Left renal cortex interstitium (tissue), 4 donors: ENCODE measurements at places on chromosomes 11 and 22. TPM values are rescaled to one million over a fixed set of nuclear protein-coding genes. Genes with fewer than 3 reads are reported as not detected.

GRCh38 chr11:101974771-101975170, 58.4 kb upstream of the ANGPTL5 start:
- DNase-seq = no peak

DNA sequence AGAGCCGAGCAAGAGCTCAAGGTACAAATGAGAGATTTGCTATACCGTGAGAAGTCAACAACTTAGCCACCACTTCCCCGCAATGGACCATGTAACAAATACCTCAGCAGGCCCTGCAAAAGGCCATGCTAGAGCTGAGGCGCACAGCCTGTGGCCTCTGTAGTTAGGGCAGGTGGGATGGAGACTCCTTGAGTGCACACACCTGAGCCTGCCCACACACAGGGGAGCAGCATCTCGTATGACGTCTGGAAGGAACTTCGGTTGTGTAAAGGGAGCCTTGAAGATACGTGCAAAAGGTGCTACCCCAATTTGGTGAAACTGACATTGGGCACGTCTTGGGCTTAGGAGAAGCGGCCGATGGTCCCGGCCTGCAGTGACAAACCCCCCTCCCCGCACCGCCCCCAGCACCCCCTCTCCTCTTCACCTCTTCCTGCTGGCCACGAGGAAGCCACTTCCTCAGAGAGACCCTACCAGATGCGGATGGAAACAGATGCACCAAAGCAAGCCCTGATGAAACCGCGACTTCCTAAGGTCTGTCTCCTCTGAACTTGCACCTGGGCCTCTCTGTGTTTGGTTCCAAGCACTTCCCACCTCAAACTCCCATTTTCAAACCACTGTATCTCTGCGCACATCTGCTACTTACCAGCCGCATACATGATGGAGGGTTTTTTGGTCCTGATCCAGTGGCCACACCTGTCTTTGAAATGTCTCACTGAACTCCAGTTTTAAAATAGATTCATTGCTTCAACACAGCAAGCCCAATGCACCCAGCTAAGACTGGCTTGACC, 10.6 kb downstream of the CDPF1 start:
- DNase-seq = no peak

DNA sequence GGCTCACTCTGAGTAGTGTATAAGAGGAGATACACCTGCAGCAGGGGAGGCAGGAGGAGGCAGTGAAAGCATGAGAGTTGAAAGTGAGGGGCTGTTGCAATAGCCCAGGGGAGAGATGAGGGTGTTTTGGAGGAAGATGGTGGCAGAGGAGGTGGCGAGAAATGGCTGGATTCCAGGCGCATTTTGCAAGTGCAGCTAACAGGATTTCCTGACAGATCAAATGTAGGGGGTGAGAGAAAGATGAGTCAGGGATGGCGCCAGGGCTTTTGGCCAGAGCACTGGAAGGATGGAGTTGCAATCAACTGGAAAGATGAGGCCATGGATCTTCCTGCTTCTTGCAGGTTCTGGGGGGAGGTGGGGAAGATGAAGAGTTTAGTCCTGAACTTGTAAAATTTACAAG, 16.8 kb upstream of the TSPAN18 start:
- DNase-seq = no peak

DNA sequence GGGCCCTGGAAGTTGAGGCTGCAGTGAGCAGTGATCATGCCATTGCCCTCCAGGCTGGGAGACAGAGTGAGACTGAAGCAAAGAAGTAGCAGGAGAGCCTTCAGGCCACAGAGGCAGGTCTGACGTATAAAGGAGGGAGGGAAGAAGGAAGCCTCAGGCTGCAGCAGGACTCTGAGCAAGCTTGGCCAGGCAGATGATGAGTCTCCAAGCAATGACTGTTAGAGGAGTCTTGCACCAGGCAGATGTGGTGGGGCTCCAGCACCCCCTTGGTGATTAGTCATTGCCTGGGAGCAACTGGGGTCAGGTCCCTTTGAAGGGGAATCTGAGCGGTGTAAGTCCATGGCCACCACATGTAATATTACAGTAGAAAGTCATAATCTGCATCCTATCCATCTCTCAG, 36.6 kb upstream of the NFAM1 start:
- DNase-seq = no peak

GRCh38 chr11:120805960-120806555, 217.8 kb upstream of the TBCEL start:
- no peak for DNase-seq

The RCOR2 gene
- 15.6 TPM for polyA plus RNA-seq
